Inflammatory macrophage (primary cell): ENCODE measurements at places on chromosomes 2 and 18.

DNA sequence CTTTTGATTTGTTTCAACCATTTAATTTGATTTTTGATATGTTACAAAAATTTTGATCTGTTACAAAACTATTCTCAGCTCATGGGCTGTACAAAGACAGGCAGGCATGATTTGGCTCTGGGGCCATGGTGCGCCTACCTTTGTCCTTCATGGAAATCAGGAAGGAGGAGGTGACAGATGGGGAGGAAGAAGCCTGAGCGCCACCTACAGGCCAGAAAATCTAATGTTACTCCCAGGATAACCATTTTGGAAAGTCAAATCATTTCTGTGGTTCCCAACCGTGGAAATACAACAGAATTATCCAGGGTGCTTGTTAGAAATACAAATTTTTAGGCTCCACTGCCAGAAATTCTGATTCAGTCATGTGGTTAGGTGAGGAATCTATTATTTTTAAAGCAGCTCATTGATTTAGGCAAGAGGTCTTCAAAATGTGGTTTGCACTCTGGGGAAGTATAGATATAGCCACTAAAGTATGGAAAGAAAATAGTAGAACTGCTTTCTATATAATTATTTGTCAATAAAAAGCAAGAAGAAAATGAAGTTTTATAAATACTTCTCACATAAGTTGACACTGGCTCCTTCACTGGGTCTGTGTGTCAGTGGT, 93.9 kb downstream of the EVA1A start:
- peak; percentile 5 for DNase-seq

DNA sequence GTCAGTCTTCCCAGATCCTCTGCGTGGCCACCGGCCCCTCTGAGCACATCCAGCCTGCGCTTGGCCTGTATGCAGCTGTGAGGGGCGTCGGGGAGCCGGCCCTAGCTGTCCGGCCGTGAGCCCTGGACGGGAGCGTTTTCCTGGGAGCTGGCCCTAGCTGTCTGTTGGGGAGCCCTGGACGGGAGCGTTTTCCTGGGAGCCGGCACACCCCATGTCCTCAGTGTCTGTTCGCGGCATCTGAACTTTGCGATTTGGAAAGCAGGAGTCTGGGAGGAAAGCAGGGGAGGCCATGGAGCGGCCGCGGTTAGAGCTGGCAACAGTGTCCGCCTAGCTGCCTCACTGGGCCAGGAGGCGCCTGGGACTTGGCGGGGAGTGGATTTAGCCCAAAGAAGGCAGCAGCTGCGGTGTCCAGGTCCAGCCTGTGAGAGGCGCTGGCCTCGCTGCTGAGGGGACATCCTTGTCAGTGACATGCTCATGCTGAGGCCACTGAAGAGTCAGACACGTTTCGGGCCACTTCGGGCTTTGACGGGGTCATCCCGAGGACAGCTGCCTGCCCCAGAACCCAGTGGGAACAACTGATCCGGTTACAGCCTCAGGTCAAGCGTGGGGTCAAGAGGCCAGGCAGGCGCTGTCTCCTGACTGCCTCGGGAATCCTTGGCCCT, 75.8 kb downstream of the KCNG2 start:
- DNase-seq = no peak

DNA sequence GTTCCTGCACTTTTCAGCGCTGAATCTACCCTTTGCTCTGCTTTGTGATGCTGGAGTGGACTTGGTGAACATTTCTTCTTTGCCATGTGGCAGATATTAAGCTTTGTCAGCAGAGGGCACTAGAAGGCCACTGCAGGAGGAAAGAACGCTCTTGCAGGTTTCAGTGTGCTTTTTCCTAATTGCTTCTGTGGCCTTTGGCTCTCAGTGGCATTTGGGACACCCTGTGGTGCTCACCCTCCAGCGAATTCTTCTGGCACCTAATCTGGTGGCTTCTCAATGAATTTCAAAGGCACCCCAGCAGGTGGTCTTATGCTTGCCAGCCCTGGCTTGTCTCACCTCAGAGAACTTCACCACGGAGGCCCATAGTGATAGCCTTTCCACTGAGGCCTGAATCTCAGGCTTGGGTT, 146.7 kb downstream of the MYO3B start:
- DNase-seq = peak; percentile 6

- no peak for DNase-seq
Measured at GRCh38 chr2:176817061-176817565, 395.5 kb upstream of the HNRNPA3 start.
